ENCODE measurements at places on chromosomes 1 and 21. TPM values are rescaled to one million over a fixed set of nuclear protein-coding genes. Genes with fewer than 3 reads are reported as not detected.

UBE2U gene
- polyA plus RNA-seq: not detected

SPATA45 gene
- polyA plus RNA-seq: 0.24 TPM

CHTOP gene
- 76.7 TPM for polyA plus RNA-seq

ATP1A4 gene
- polyA plus RNA-seq: not detected

DNA sequence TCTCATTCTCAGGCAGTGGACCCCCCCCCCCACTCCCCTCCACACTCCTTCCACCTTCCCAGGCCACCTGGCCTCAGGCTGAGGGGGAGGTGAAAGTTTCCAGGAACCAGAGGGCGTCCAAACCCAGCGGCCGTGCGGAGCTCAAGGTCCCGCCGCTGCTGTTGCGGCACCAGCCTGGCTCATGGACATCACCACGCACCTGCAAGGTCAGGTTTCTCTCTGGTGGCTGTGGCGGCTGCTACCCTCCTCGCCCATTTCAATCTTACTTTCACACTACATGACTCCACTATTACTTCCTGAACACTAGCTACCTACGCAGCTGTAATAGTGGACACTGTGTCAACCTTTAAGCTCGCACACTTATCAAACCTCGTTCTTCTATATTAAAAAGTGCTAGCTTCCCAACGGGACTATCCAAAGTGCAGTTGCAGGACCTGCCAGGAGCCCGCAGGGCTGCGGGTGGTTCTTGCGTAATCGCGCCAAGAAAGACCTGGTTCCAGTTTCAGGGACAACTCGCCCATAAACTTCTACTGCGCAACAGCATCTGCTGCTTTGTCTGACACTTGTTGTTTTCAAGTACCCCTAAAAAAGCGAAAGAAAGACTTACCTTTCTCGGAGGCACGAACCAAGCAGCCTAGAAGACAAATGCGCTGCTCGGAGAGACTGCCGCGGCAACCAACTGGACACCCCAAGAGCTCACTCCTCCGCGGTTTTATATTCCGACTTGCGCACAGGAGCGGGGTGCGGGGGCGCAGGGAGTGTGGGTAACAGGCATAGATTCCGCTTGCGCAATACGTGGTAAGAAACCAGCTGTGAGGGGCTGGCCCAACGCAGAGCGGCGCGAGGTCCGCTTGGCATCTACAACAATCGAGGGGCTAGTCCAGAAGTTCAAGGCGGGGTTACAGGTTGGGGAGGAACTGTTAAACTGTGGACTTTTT is at the start of gene DIRAS3:
Gene DIRAS3, minus strand, starts transcription at position 687 of the 938 bp plus-strand sequence. CDS start 3,330 bp downstream, outside the sequence.
- peak; percentile 34 for DNase-seq

DNA sequence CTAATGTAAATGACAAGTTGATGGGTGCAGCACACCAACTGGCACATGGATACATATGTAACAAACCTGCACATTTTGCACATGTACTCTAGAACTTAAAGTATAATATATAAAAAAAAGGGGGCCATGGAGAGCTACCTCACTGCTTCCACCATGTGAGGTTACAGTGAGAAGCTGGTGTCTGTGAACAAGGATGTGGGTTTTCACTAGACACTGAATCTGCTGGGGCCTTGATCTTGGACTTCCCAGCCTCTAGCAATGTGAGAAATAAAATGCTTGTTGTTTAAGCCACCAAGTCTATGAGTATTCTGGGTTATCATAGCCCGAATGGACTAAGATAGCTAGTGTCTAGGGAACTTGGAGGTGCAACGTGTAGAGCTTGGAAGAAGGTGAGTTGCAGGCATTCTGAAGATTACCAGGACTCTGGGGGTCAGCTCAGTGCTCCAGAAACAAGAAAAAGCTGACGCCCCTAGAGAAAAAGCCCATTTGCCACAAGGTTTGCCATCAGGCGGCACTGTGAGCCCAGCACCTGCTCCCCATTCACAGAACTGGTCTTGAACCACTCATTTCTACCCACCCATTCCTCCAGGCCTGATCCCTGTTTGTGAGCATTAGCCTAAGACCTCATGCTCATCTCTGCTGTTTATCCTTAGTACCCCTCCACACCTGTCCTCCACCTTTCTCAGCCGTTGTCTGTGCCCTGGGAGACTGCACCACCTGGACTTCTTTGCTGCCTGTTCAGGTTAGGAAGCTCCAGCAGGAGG is 15.1 kb upstream of the FYB2 start:
- DNase-seq: no peak

DNA sequence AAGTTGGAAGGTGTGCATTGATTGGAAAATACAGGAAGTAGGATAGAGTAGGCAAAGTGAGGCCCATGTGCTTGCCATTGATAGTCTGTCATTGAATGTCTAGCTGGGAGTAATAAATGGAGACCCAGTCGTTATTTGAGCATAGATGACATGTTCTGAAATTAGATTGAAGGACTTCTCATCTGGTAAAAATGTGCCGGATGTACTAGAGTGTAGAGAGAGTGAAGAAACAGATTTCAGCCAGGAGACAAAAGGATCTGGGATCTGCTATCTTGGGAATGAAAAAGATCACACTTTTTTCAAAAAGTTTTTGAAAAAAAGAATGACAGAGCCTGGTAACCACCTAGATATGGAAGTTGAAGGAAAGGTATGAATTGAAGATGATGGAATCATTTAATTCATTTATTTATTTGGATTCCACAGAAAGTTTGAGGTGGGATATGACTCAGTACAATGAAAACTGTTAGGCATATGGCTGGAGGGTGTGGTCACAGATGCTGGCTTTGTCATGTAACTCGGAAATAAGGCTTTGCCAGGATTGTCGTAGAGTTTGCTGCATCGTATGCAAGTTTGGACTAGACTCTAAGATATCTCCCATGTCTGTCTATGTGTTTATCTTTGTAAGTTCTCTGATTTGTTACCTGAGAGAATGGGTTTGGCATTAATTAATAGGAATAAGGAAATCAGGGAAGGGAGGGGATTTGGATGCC is 137.1 kb downstream of the PBX1 start:
- DNase-seq: no peak

GRCh38 chr1:22296701-22297591 is 154.0 kb upstream of the WNT4 start:
- no peak for DNase-seq

DNA sequence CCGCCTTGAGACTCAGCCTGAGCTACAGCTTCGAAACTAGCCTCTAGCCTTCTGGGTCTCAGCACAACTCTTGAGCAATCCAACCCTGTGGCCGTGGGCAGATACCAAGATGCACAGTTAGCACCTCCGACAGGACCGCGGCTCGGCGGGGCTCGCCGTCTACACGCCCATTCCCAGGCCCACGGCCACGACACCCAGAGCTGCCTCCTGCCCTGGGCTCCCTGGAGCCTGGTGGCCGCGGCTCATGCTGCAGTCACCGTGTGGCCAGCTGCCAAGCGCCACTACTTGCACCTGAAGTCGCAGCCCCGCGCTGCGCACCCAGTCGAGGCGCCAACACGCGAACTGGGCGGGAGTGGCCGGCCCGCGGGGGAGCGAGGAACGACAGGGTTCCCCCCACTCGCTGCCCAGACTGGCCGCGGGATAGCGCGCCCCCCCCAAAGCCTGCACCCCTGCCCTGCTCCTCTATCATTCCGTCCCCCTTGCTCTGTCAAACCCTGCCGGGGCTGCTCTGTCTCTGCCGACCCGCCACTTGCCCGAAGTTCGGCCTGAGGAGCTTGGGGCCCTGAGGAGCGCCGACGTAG is 729 bp upstream of the CDCA8 start:
- peak; percentile 50 for DNase-seq

- DNase-seq: no peak
These were observed 5.6 kb downstream of the PTPRF start for GRCh38 chr1:43536196-43536863.

DNA sequence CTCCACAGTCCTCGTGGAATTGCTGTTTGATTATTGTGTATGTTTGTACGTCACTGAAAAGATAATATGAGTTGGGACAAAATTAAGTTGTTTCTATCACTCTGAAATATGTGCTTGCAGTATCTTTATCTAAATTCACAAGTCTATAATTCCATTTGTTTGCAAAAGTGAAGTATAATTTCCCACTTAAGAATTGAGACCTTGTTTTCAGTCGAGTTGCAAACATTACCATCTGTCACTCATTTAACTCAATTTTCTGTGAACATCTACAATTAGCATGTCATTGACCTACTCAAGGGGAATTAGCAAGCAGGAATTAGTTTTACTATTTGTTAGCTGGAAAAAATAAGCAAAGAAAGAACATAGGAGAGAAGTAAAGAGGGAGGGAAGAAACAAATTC is 195.8 kb downstream of the TPR start:
- no peak for DNase-seq

DNA sequence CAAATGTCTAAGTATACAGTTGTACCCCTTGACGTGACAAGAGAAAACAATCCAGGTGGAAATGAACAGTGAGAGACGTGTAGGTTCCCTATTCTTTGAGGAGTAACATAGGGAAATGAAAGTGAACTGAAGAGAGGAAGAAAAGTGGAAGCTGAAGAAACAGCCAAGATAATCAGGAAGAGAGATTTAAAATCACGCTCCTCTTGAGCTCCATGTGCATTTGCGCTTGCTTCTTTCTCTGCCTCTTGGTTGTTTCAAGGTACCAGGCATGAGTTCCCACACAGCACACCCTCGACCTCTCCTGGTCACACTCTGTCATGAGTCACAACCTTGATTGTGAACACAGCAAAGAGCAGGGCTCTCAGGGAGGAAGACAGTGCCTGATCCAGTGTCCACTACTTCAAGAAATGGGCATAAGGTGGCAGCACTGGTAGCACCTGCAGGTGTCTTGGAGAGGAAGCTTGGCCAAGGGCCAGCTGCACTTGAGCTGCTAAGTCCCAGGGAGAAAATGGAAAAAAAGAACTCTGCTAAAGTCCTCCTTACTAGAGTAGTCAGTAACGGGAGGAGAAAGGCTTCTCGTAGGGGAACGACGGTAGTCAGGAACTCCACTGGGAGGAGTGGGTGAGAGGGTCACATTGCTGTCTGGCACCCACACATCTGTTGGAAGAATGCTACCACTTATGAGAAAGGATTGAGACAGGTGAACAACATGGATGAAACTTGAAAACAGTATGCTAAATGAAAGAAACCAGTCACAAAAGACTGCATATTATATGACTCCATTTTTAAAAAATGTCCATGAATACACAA is 18.3 kb upstream of the ARID1A start:
- peak; percentile 39 for DNase-seq

DNA sequence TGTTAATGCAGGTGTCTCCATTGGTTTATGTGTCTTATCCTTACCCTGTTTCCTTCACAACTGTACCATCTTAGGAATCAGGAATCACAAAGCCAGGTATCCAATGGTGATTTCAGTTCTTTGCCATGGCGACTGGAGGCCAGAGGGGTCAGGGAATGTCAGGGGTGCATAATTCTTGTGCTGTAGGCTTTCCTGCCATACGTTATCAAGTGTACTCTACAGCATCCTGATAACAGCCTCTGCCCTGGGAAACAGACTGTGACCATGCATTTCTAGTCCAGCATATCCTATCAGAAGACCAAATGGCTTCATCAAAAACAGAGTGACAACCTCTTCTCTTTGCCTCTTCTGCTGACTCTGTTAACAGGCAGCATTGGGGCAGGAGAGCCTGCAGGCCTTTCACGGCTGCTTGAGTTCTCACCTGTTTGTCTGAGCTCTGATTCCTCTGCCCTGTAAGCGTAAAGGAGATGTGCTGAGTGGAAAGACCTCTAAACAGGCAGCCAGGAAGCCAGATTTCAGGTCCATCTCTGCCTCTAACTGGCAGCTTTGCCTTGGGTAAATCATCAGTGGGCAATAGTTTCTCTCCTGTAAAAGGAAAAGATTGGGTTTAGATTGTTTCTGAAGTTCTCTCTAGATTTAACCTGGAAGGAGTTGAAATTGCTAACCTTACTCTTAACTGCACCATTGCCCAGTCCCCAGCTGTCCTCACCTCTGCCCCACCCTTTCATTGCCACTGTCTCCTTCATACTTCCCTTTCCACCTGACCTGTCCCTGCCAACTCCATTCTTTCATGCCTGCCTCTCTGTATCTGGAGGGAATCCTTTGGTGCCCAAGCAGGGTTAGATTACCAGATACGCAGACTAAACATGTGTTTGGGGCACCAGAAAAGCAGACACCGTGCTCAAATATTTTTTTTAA is 80.2 kb downstream of the LRRC8D start:
- peak; percentile 28 for DNase-seq

DNA sequence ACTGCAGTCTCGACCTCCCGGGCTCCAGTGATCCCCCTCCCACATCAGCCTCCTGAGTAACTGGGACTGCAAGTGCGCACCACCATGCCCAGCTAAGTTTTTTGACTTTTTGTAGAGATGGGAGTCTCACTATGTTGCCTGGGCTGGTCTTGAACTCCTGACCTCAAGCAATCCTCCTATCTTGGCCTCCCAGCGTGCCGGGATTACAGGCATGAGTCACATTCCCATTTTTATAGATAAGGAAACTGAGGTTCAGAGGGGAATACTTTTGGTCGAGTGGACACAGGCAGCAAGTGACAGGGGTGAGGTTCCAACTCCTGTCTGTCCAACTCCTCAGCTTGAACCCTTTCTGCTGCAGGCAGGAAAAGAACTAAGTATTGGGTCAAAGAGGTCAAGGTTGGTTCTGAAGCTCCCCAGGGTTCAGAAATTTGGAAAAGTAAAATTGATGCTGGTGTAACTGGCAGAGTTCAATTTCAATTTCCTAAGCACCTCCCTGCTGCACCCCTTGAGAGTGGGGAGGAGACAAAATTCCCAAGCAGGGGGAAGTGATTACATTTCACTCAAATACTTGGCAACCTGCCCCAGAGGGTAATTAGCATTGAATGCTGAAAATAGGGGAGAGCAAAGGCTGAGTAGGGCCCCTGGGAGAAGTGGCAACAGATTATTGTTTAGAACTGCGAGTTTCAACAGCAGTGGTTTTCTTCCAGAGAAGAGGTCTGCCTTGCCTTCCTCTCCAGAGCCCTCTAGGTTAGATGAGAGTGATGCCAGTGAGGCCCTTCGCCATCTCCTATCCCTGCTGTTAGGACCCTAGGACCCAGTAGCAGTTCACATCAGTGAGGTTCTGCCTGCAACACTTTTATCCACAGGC is 17.5 kb upstream of the ALPL start:
- no peak for DNase-seq
